ENCODE measurements at places on chromosomes 2 and 18.

DNA sequence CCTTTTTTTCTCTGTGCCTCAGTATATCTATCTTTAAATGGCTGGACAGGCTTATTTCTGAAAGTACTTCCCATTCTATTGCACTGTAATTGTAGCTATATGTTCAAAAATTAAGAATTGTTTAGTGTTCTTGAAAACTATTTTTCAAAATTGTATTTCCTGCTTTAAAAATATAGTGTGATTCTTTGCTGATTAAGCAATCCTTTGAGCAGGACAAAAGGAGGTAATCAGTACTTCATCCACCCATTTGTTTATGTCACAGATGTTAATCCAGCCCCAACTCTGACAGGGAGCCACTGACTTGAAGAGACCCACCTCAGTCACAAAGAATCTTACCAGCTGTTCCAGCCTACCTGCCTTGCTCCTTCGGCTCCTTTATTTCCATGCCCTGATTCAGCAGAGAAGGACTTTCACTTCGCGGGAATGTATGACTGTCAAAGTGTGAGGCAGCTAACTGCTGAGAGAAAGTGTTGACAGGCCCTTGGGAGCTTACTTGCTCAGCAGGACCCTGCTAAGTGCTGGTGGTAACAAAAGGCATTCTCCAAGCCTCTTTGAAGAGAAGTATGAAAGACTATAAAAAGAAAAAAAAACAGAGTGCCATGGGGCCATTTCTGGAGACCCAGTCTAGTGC is 393.3 kb upstream of the CYRIA start:
- H3K4me3 ChIP-seq = no peak overlapping the region
- DNase-seq = no peak
- H3K4me1 ChIP-seq = no peaks in the 10 kb centered on the region

DNA sequence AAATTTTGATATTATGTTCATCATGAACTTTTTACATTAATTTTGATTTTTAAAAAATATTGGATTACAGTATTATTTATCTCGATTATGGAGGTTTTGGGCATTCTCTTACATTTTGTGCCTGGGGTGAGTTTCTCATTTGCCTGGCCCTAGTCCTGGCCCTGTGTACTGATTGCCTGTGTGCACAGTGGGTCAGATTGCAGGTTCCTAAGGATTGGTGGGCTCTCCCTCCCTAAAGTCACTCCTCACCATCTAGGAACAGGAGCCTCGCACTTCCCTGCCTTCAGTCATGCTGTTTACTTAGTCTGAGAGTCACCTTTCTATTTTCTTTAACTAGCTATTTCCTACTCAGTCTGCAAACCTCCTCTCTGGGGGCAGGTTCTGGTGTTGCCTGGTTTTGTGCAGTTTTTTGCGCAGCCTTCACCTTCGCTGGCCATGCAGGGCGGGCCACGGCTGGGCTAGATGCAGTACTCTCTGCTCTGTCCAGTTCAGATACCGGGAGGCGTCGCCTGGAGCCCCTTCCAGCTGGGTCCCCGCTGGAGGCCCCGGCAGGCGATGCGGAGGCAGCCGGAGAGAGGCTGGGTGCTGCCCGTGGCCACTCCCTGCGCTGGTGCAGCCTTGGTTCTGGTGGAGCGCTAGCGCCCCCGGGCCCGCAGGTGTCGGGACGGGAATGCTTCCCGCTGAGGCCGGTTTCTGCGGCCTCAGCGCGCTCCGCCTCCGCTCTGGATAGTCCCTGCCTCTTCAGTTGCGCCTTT is 23.3 kb upstream of the MC5R start:
- no peaks in the 10 kb centered on the region for H3K4me1 ChIP-seq
- no peaks in the 10 kb centered on the region for H3K36me3 ChIP-seq
- no peak for DNase-seq
- no peak overlapping the region for H3K4me3 ChIP-seq

DNA sequence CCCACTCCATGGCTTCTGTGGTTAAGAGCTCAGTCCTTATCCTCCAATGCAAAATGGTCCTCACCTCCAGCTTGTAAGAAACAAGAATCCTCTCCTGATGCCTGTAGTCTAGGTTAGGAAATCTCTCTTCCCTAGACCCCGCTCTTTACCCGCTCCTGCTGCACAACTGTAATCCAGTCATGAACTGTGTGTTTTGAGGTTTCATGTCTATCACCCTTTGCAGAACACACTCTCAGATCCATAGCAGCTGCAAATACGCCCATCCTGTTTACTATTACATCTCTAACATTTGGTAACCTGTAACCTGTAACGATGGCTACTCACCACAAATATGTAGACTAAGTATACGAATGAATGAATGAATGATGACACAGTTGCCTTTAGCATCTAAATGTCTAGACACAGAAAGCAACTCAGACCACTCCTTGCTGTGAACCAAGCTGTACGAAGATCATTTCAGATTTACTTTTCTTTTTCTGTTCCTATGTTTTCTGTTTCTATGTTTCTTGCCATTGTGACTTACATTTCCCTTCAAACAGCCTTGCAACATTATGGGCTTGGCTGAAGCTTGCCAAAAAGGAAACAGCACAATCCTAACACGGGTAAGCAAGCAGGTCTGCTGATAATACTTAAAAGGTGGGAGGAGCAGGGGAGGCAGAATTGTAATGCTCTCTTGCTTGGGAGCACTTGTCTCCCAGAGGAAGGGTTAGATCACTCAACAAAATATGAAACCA is 53.7 kb downstream of the EPHA4 start:
- no peaks in the 10 kb centered on the region for H3K27me3 ChIP-seq
- H3K4me3 ChIP-seq = no peak overlapping the region
- no peak for DNase-seq
- peaks cover 27% of the 10 kb centered on the region for H3K4me1 ChIP-seq

DNA sequence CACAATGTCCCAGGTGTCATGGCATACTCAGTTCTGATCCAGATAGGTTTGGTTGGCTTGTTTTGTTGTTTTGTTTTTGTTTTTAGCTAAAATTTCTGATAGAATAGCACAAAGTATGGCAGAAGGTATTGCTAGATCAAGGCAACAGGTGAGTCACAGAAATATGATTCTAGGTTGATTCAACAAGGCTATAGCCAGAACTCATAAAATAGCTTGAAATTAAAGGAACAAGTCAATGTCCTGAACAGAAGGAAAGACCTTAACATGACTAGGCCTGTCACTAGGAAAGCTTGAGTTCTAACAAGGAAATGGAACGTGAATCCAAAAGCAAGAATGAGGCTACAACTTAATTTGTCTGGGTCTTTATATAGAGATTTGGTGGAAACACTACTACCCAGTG is 157.1 kb downstream of the GALNT3 start:
- H3K27ac ChIP-seq = no peak overlapping the region
- H3K27me3 ChIP-seq = no peaks in the 10 kb centered on the region
- no peak overlapping the region for H3K4me3 ChIP-seq
- no peaks in the 10 kb centered on the region for H3K36me3 ChIP-seq
- no peaks in the 10 kb centered on the region for H3K4me1 ChIP-seq
- DNase-seq = no peak

DNA sequence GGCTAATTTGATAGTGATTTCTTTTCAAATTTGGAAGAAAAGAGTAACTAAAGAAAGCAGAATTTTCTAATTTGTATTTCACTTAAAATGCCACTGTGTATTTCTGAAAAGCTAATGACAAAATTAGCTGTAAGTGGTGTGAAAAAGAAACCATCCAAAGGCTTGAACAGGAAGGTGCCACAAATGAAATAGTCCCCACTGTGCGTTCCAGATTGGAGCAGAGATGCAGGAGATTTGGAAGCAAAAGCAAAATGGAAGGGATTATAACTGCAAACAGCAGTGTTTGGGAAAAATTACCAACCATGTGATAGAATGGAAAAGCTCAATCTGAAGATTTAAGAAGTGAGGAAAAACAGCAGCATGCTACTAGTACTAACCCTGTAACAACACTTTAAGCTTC is 498.7 kb downstream of the SUCLG1 start:
- no peak for DNase-seq
- no peaks in the 10 kb centered on the region for H3K4me1 ChIP-seq
- no peak overlapping the region for H3K4me3 ChIP-seq
- no peaks in the 10 kb centered on the region for H3K36me3 ChIP-seq
- no peaks in the 10 kb centered on the region for H3K27me3 ChIP-seq

GRCh38 chr2:10779776-10780490 is 32.7 kb downstream of the PDIA6 start:
- no peak overlapping the region for H3K4me3 ChIP-seq
- H3K36me3 ChIP-seq = peaks cover 28% of the 10 kb centered on the region
- no peaks in the 10 kb centered on the region for H3K27me3 ChIP-seq
- no peak for DNase-seq

- no peaks in the 10 kb centered on the region for H3K36me3 ChIP-seq
- H3K4me1 ChIP-seq = no peaks in the 10 kb centered on the region
Observed at GRCh38 chr18:6994056-6994770, 123.4 kb downstream of the LAMA1 start.

DNA sequence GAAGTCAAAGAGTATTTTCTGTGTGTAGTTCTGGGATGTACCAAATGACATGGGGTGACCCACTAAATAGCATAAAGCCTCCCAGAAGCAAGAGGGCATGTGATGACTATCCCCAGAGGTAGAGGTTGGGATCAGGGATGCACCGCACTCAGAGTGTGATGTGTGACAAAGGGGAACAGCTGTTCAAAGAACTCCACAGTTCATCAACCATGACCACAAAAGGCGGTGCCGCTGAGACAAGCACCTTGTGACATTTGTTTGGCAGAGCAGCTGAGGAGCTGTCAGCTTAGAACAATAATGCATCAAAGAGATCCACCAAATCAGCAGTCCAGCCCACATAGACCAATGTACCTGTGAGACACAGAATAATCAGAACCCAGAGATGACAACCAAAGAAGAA is 81.3 kb downstream of the VWC2L start:
- H3K4me1 ChIP-seq = no peaks in the 10 kb centered on the region
- H3K27ac ChIP-seq = no peak overlapping the region
- DNase-seq = peak; percentile 9
- H3K27me3 ChIP-seq = no peaks in the 10 kb centered on the region
- H3K36me3 ChIP-seq = no peaks in the 10 kb centered on the region

DNA sequence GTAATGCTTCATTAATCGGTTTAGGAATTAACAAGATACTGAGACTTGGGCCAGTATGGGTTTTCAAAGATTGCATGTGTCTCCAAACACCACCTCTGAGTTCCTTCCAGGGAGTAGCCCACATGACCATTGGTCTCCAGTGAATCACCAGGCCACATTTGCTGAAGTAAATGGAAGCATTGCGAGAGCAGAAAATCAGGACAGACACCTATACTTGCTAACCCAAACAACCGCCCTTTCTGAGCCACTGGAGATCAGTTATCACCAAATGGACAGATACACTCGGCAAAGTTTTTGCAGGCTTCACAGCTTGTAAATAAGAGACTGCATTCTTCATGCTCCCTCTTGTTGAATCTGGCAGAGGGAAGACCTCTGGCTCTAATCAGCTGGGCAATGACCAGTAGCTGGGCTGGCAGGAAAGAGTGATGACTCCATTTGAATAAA is 40.9 kb downstream of the GATA6 start:
- H3K27ac ChIP-seq = no peak overlapping the region
- no peaks in the 10 kb centered on the region for H3K27me3 ChIP-seq
- H3K4me3 ChIP-seq = no peak overlapping the region
- no peaks in the 10 kb centered on the region for H3K36me3 ChIP-seq

DNA sequence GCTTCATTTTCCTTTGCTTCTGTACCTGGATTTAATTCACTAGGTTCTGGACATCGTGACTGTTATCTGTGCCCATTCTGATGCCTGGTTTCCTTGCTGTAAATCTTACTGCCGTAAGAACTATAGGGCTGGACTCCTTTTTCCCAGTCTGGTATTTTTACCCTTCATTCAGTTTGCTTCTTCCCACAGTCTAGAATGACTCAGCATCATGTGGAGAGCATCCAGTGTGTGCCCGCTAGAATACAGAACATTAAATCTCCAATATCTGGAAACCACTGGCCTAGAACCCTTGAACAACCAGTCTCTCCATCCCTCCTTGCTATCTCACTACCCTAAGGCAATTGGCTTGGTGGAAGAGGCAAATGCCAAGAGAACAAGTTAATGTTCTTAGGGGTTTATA is 1075.4 kb upstream of the ZEB2 start:
- H3K27me3 ChIP-seq = no peaks in the 10 kb centered on the region
- H3K36me3 ChIP-seq = no peaks in the 10 kb centered on the region
- no peak for DNase-seq

DNA sequence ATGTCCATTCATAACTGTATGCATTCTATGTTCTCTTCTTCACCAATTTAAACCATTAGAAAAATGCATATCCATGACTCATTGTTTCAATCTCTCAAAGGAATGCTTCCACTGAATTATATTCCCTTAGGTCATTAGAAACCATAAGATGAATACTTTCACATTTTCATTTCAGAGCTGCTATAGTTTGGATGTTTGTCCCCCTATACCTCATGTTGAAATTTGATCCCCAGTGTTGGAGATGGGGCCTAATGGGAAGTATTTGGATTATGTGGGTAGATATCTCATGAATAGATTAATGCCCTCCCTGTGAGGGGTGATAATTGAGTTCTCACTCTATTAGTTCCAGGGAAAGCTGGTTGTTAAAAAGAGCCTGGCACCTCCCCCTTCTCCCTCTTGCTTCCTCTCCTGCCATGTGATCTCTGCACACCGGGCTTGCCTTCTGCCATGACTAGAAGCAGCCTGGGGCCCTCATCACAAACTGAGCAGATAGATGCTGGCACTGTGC is 35.7 kb downstream of the THUMPD2 start:
- no peak for DNase-seq
- no peak overlapping the region for H3K27ac ChIP-seq
- H3K4me3 ChIP-seq = no peak overlapping the region
- no peaks in the 10 kb centered on the region for H3K27me3 ChIP-seq
- no peaks in the 10 kb centered on the region for H3K36me3 ChIP-seq

GRCh38 chr2:111106706-111107105 is 14.0 kb upstream of the BCL2L11 start:
- no peak for DNase-seq
- H3K36me3 ChIP-seq = no peaks in the 10 kb centered on the region
- H3K27me3 ChIP-seq = no peaks in the 10 kb centered on the region
- no peak overlapping the region for H3K4me3 ChIP-seq

- no peak overlapping the region for H3K27ac ChIP-seq
- H3K4me3 ChIP-seq = no peak overlapping the region
- no peaks in the 10 kb centered on the region for H3K4me1 ChIP-seq
- no peaks in the 10 kb centered on the region for H3K27me3 ChIP-seq
- H3K36me3 ChIP-seq = no peaks in the 10 kb centered on the region
- no peak for DNase-seq
Observed at GRCh38 chr2:224158061-224158460, 119.0 kb upstream of the SERPINE2 start.

DNA sequence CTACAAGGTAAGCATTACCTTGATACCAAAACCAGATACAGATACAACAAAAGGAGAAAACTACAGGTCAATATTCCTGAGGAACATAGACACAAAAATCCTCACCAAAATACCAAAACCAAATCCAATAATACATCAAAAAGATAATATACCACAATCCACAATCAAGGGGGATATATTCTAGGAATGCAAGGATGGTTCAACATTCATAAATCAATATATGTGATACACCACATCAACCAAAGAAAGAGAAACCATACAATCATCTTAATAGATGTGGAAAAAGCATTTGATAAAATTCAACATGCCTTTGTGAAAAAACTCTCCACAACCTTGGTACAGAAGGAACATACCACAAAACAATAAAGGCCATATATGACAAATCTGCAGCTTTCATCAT is 28.4 kb downstream of the DNAH7 start:
- no peak overlapping the region for H3K27ac ChIP-seq
- DNase-seq = no peak
- H3K36me3 ChIP-seq = no peaks in the 10 kb centered on the region

- no peak overlapping the region for H3K27ac ChIP-seq
- no peak for DNase-seq
- H3K4me1 ChIP-seq = peaks cover 40% of the 10 kb centered on the region
- no peaks in the 10 kb centered on the region for H3K27me3 ChIP-seq
- no peaks in the 10 kb centered on the region for H3K36me3 ChIP-seq
- H3K4me3 ChIP-seq = no peak overlapping the region
Observed at GRCh38 chr18:24055009-24055804, 40.7 kb downstream of the TTC39C start.

- no peaks in the 10 kb centered on the region for H3K36me3 ChIP-seq
- H3K27me3 ChIP-seq = no peaks in the 10 kb centered on the region
- H3K4me1 ChIP-seq = no peaks in the 10 kb centered on the region
Observed at GRCh38 chr2:215479536-215480240, 43.8 kb upstream of the FN1 start.

Measured in GM12878 (cell line).